ENCODE measurements at places on chromosomes 5 and 9.

DNA sequence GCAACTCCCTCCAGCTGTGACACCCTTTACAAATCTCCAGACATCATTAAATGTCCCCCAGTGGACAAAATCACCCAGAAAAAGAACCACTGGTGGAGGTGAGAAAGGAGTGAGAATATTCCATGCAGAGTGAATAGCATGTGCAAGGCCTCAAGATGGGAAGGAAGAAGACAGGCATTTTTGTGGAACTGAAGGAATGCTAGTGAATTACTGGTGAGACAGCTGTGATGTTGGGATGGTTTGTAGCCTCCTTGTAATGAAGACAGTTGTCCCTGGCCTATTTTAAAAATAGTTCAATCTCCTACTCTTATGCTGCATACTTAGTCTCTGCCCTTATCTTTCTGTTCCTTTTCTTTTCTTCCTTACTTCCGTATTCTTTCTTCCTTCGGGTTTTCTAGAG lies 124.9 kb upstream of the RPS23 start:
- DNase-seq, result no peak

DNA sequence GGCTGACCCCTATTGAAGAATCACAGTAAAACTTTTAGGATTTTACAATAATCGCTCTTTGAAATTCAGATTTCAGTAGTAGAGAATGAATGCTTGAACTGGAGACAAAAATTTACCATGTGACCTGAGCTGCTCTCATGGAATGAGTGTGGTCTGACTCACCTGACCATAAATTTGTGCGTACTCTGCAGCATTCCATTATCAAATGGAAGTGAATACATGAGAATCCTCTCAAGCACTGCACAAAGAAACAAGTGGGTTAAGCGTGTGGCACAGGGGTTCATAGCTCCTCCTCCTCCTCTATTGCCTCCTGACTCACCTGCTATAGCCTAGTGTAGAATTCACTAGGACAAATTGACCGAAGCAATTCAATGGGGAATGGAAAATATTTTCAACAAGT lies 269.8 kb upstream of the CDH9 start:
- DNase-seq, result no peak

DNA sequence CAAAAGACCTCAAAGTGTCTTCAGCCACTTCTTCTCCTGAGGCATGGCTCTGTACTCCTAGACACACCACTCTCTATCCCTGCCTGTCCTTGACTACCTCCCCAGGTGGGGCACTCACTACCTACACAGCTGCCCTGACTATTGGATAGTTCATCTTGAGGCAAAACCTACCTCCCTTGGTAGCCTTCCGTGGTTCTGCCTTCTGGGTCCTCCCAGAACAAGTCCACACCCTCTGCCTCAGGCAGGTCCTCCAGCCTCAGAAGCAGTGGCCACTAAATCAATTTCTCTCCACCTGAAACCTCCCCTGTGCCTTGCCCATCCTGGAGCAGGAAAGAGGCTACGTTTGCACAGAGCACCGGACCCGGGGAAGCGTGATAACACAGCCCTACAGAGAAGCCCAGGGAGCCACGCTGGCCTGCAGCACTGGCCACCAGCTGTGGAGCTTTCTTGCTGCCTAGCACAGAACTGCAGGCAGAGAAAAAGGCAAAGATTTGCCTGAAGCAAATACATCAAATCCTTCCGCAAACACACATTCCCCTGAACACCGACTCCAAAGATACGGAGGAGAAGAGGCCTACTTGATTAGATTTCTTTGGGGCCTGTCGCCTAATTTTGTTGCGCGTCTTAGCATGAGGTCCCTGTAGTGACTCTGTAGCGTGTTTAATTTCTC lies 141.8 kb downstream of the C9orf50 start:
- DNase-seq, result no peak

DNA sequence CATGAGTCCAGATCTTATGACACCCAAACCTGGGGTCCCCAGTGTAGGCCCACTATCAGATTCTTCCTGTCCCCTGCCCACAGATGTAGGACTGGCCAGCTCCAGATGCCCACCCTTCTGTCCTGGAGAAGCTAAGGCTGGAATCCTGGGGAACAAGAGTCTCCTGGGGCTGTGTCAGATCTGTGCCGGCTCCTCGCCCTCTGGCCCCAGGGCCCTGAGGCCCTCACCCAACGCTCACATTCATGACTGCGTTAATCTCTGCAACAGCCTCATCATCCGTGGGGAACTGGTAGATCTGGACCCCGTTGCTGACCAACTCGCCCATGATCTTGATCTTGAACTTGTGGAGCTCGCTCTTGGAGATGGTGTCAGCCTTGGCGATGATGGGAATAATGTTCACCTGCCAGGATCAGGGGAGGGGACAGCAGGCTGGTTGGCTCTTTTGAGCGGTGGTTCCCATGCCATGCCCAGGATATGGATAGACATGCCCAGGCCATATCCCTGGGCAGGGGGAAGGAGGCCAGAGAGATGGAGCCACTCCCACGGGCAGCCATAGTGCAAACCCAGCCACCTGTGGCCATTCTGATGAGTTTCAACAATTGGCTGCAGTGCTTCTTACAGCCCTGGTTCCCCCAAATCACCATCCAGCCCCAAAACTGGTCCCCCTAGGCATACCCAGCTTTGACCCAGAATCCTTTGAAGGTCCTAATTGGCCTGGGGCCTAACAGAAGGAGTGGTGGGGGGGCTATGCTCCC lies 14.6 kb downstream of the SEPTIN8 start:
- DNase-seq, result no peak
